ENCODE measurements at places on chromosomes 1 and 21.

- DNase-seq, result no peak
Measured at GRCh38 chr1:240720976-240721375, 109.0 kb upstream of the GREM2 start.

GRCh38 chr1:20153000-20153418, 13.9 kb downstream of the PLA2G2F start:
- no peak for DNase-seq

DNA sequence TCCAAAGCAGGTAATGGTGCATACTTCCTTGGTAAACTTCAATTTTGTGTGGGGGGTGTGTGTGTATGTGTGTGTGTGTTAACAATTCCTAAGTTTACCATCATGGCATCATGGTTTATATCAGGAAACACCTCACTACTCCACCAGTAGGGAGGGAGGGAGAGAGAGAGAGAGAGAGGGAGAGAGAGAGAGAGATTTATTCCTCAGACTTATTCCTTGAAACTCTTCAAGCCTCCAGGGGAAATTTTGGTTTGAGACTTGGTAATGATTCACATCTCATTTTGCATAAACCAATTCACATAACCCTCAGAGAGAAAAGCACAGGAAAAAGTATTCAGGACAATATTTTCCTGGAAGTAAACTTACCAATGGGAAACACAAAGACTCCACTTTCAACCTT, 115.0 kb downstream of the TTLL7 start:
- no peak for DNase-seq

DNA sequence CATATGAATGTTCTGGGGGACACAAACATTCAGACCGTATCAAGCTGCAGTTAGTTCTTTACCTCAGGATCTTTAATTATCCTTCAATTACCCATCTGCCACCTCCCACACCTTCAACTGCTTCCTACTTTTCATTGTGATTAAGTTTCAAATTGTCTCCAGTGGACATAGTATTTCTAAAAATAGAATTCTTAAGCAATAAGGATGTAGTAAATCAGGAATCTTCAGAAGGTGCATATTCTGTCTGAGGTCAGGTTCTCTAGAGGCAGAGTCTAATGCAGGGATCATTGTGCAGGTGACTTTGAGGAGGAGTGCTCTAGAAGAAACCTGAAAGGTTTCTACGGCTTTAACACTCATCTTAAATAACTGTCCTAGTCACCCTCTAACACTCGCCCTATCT, 102.6 kb upstream of the PPP2R5A start:
- DNase-seq, result no peak

GRCh38 chr1:19424651-19425570, 60.4 kb downstream of the CAPZB start:
- DNase-seq, result no peak

DNA sequence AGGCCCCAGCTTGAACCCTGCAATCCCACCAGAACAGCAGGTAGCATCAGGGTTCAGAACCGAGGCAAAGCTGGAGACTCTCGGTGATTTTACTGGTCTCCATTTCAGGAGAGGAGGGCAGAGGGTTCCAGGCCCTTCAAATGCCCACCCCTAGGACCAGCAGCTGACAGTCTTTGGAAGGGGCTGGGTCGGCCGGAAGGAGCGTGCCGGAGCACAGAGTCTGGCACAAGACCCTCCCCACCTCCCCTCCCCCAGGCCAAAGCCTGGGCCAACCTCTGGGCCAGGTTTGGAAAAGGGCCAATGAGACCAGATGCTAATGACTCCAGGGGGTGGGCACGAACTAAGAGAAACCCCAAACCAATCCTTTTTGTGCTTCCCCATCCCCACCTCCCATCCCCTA, 6.9 kb downstream of the FBXO2 start:
- no peak for DNase-seq

DNA sequence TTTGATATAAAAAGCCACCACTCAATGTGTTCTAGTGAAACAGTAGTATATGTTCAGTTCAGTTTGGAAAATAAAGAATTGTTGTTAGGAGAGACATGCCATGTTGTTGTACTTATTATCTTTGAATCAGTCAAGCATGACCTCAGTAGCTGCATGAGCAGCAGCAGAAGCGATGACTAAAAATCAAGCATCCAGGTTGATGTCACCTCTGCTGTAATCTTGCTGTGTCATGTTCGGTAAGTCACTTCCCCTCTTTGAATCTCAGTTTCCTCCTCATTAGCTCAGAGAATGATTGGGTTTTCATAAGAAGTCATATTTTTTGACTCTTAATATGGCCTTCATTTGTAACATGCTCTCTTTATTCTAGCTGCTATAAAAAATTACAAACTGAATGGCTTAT, 428.4 kb upstream of the B3GALT2 start:
- no peak for DNase-seq

DNA sequence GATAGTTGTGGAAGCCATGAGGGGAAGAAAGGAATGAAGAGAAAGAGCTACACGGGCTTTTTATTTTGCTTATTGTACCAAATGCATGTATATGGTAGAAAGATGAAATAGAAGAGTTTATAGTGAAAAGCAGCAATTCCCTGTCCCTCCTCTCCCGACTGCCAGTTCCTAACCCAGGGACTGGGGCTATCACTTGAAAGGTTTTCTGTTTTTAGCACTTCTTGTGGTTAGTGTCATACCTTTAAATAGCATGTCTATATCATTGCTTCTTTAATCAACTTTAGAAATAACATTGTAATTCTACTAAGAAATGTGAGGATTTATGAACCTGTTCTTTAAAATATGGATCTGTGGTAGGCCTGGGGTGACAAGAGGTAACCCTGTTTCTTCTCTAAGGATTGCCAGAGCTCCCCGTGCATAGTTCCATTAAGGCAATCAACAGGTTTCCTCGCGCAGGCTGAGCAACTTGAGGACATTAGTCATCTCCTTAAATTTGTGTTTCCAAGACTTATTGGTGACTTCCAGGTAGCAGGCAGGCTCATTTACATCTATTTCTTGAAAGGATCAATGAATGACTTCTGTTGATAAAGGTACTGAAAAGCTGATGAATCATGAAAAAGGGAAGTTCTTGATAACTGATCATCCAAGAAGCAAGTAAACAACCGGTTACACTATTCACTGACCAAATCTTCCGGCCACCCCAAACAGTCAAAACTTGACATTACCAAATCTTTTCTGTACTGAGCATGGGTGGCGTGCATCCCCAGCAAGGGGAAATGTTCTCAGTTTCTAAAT, 37.8 kb upstream of the S1PR1 start:
- DNase-seq, result no peak

DNA sequence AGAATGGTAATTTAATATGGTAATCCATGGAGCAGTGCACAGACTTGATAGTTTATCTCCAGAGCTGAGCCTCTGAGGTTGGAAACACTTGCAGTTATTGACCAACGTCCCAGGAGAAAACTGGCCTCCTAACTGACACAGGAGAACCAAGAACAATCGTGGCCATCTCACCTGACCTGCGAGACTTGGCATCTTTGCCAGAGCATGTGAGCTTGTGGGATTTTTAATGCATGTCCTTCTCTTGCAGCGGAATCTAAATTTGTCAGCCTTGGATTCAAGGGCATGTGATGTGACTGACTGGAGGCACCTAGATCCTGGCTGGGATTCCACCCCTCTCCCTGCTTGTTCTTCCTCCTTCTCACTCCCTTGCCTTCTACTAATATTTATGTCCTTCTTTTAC, 27.8 kb upstream of the SLC26A9 start:
- DNase-seq, result no peak

DNA sequence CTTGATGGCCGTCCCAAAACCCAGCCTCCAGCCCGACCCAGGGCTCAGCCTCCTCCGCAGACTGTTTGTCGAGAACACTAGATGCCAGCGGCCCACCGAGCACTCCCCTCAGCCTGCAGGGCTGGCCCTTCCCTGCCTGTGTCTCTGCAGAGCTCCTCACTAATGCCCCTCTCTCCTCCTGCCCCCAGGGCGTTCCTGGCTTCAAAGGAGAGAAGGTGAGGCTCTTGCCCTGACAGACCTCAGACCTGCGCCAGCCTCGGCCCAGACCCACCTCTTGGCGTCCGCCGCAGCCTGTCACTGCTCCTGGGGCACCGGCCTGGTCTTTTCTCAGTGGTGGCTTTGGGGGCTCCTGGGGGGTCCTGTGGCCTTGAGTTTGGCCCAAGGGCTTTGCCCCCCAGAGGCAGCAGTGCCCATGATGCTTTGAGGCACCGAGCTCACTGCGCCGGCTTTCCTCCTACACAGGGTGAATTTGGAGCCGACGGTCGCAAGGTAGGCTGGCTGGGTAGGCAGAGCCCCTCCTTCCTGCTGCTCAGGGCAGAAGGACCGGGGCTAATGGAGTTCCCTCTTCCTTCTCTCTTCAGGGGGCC, 18.4 kb downstream of the COL6A2 start:
- no peak for DNase-seq

GRCh38 chr1:85320371-85321131, 44.1 kb upstream of the BCL10 start:
- DNase-seq, result no peak

DNA sequence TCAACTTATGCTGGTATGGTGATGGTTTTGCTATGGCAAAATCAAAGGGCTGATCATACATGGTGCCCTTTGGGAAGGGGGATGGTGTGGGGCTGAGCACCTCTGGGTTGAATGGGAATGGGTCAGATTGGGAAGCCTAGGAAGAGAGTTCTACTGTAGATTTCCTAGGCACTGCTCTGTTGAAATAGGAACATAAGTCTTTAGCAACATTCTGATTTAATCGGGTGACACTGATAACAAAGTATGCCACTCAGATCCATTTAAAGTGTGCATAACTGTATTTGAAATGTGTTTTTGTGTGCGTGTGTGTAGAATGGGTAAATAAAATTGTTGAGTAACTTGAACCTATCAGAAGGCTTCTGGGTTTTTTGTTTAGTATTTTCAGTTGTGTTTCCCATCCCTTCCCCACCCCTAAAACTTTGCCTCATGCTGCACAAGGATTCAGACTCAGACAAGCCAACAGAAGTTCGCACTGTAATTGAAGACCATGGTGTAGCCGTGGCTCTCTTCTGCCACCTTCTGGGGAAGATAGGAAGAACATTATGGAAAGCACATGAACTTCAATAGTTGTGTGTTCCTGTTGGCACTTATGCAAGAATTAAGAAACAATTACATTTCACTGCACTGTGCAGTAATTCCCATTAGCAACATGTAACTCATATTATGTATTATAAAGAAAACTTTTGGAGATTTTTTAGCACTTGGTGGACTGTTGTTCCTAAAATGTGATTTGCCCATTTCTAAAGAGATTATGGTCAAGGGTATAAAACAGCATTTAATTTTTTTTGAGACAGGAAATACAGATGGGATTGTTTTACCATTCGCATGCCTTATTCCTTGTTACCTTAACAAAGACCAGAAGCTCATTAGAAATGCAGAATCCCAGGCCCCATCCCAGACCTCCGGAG, 10.9 kb upstream of the C4BPB start:
- DNase-seq, result no peak

DNA sequence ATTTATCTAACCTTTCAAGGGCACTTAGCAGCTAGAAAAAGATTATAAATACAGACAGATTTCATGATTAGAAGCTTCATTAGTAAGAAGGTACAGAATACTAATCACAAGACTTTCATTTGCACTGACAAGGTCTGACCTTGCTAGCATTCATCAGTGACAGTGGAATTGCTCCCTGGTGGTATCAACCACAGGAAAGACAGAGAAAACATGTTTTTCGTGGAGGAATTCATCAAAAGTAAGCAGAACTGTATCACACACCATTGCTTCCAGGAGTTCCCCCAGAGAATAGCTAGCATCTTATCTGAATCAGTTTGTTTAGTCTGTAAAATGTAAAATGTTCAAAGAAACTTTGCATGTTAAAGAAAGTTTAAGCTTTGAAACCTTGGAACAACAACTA, 20.6 kb upstream of the CRB1 start:
- no peak for DNase-seq

DNA sequence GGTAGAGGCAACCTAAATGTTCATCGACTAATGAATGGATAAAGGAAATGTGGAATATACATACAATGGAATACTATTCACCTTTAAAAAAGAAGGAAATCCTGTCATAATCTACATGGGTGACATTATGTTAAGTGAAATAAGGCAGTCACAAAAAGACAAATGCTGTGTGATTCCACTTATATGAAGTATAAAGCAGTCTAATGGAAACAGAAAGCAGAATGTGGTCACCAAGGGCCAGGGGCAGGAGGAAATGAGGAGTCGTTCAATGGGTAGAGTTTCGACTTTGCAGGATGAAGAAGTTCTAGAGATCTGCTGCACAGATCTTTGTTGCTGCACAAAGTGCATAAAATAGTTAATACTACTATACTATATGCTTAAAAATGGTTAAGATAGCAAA, 7.8 kb downstream of the DIPK1A start:
- no peak for DNase-seq

DNA sequence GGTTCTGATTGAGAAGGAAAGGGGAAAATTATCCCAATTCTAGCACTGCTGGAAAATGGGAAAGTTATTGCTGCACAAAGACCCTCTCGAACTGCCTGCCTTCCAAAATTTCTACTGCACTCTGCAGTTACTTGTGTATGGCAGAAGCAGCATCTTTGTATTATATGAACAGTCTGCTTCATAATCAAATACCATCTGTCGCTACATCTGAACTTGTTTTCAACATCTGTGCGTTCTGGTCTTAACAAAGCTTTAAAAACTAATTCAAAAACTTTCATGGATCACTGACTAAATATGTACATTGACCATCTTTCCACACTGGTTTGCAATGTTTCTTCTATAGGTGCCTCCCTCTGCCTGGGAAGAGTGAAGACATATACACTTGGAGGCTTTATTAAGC, 79.2 kb downstream of the PROX1 start:
- no peak for DNase-seq

DNA sequence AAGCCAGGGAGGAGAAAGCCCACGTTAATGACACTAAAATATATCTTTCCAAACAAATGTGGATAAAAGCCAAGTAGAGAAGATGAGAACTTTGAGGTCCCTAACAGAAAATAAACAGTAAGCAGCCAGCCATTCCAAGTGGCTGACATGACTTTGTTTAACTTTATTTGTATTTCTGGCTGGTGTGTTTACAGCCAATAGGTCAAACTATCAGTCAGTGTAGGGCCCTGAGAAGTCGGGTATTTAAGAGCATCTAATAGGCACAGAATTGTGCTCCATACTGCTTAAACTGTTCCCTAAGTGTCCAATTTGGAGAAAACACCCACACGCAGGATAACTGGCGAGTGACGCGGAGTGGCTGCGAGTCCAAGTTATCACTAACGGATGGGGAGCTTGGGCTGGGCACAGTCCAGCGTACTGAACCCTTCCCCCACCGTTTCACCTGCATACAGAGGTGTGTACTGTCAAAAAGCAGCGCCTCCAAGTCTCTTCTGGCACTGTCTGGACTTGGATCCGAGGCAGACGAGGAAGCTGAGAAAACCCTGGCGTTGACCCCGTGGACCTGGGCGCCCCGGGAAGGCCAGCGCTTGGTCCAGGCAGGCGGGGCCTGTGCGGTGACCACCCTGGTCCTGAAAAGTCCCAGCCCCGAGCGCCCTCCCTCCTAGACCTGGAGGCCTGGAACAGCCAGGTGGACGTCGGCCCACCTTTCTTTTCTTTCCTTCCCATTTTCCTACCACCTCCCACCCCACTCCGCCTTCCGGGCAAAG, 662 bp upstream of the LGALS8 start:
- DNase-seq, result no peak

GRCh38 chr1:4792565-4792964, 138.2 kb downstream of the AJAP1 start:
- no peak for DNase-seq

- no peak for DNase-seq
Measured at GRCh38 chr1:55522982-55523381, 307.8 kb upstream of the USP24 start.
